Midbrain (tissue), 1 donor: ENCODE measurements at places on chromosomes 7 and 10.
A peak's percentile ranks its signal among the peaks of the same experiment; 100 is the strongest.

- peak; percentile 83 for DNase-seq
Measured at GRCh38 chr10:78973901-78974616, 94.7 kb upstream of the ZMIZ1 start.

DNA sequence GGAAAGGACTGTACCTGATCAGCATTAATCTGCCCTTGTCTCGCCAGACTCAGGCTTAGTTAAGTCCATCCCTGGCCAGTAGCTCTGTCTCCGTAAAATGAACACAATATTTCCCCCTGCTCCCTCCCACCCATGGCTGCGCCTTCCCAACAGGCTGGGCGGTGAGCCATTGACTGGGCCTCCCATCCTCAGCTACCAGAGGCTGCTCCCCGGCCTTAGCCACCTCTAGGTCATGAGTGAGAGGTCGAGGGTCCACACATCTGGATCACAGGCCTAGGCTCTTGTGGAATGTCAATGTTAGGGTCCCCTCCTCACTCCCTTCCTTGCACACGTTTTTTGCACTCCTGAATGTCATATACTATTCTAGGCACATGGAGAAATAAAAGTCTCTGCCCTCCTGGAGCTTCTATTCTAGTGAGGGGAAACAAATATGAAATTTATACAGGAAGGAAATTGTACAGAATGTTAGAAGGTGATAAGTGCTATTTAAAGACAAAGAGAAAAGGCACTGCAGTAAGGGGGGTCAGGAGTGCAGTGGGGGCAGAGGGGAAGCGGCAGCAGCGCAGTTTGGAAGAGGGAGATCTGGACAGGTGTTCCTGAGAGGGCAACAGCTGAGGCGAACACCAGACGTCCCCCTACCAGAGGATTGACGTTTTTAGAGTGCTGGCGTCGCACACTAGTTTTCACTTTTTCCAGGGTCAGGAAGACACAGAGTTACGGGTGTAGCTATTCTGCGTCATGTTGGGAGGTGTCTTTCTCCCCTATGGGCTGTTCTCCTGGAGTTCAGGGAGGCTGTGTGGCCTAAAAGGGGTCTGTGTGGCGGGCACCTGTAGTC is 17.2 kb upstream of the EIF5AL1 start:
- DNase-seq: no peak

DNA sequence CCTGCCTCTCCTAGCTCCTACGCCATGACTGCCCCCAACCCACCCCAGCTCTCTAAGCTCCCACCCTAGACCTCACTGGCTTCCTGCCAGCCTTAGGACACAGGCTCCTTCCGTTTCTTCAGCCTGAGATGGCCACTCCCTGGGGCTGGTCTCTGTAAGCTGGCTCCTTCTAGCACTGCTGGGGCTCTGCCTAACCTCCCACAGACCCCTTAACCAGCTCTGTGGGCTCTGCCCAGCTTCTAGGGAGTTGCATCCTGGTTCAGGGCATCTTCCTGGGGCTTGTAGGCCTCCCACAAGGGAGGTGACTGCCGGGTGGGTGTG is 478.6 kb upstream of the KLF6 start:
- no peak for DNase-seq

- no peak for DNase-seq
Measured at GRCh38 chr7:20831451-20831850, 44.8 kb upstream of the SP8 start.

- DNase-seq: no peak
Measured at GRCh38 chr7:151395036-151395367, 14.8 kb downstream of the WDR86 start.

DNA sequence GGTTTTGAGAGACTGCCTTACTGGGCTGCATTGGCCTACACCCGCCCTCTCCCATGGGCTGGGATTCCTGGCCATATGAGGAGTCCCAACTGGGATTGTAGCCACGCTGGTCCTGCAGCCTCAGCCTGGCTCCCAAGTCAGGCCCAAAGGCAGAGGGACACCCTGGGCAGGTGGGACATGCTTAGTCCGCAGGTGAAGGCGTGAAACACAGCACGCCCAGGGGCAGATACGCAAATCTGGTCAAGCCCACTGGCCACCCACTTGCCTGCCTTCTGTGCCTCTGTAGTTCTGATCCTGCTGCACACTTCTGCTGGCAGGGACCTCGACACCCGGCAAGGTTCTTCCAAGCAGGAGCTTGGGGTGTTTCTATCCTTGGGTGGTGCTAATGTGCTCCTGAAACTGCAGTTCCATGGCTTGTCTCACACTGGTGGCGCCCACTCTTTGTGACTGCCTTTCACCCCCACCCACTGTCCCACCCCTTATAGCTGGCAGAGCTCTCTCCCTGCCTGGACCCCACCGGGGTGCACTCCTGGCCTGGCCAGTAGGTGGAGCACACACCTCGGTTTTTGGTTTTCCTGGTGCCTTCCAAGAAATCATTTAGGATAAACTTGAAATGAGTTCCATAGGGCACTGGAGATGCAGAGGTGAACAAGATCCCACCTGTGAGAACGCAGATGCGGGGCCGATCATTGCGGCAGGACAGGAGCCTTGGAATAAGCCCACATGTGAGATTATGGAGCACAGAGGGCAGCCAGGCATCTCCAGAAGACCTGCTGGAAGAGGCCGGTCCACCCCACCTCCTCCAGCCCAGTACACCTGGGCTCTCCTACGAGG is 47.9 kb downstream of the MKI67 start:
- DNase-seq: no peak

- no peak for DNase-seq
Measured at GRCh38 chr10:114694752-114695151, 36.7 kb upstream of the ABLIM1 start.

- DNase-seq: no peak
Measured at GRCh38 chr7:150784954-150785353, 15.2 kb downstream of the TMEM176B start.

GRCh38 chr10:132844069-132844809 is 58.3 kb upstream of the NKX6-2 start:
- no peak for DNase-seq

- DNase-seq: no peak
Measured at GRCh38 chr10:48467669-48468068, 137.2 kb downstream of the ARHGAP22 start.

GRCh38 chr10:97911217-97911616 is 61.6 kb downstream of the GOLGA7B start:
- DNase-seq: no peak
